Midbrain (tissue), 1 donor: ENCODE measurements at places on chromosomes 6 and 20.
A peak's percentile ranks its signal among the peaks of the same experiment; 100 is the strongest.

- no peak for DNase-seq
Measured at GRCh38 chr6:90818163-90818562, 231.3 kb upstream of the MAP3K7 start.

DNA sequence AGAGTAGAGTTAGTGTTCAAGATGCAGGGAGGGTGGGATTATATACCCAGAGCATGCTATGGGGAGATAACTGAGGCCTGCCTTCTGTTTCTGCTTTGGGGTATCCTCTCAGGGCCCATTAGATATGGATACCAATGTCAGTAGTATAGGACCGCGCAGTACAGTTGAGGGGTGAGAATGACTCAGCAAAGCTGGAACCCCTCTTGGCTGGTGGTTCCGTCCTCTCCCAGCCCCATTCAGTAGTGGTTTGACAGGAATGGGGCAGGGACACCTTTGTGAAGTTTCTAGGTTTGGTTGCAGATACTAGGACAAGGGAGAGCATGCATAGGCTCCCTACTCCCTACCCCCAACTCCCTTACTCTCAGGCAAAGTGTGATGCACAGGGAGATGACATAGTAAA is 47.8 kb downstream of the EIF2S2 start:
- DNase-seq = no peak

GRCh38 chr6:150866991-150867501 is 1.5 kb downstream of the MTHFD1L start:
- DNase-seq = no peak

DNA sequence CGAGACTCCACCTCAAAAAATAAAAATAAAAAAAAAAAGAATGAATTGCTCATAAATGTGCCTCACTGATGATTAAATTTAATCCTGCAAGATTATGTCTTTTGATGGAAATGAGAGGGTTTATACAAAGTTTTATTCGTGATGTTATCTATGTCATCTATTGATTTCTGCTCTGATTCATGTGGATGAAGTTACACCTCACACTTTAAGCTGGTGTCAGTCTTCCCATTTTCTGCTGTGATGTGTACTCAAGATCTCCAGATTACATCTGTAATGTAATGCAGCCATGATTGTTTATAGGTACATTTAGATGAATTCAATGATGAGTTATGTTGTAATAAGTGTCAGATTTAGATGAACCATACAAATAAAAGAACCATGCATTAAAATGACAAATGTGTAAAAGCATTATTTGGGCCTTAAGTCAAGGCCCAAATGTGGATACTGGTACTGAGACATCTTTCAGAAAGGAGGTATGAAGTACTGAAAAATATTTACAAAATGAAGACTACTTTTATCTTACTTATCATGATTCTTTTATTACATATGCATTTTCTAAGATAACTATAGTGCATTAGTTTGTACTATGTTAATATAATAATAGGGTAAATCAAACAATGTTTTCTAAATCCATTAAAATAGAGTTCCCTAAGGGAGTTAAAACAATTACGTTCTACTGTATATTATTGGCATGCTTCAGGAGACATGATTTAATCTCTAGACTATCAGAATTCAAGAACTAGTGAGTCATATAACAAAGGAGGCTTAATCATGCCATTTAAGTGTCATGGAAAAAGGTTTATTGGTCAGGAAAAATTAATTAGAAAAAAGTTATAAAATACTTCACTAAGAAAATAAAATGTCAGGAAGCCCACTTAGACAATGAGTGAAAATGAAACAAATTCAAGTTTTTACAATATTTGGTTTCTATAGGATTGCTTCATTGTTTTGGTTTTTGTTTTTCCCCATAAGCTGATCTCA is 34.5 kb downstream of the HCRTR2 start:
- DNase-seq = no peak

GRCh38 chr6:11092668-11093375 is 812 bp upstream of the SMIM13 start:
- no peak for DNase-seq

- no peak for DNase-seq
Measured at GRCh38 chr6:106829451-106829850, 145.1 kb downstream of the CD24 start.

GRCh38 chr20:2353231-2353630 is 27.5 kb upstream of the TGM6 start:
- DNase-seq = no peak

- DNase-seq = no peak
Measured at GRCh38 chr20:51969191-51969590, 166.9 kb upstream of the SALL4 start.

DNA sequence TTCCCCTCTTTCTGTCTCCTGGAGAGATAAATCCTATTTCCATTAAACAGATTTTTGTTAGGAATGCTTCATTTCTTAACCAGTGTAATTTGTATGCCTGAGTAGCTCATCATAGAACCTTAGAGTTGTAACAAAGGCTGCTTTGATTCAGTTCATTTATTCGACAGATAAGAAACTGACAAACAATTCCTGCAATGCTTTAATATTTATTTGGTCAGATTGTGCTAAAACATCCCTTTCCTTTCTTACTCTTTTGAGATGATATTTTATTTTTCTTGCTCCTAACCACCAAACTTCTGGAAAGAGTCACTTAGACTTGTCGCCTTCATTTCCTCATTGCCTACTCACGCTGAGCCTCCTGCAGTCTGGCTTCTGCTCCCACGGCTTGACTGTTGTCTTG is 89.0 kb upstream of the SUPT3H start:
- no peak for DNase-seq

- DNase-seq = no peak
Measured at GRCh38 chr20:9966966-9967365, 67.8 kb upstream of the ANKEF1 start.

- DNase-seq = no peak
Measured at GRCh38 chr6:157019115-157019641, 242.0 kb downstream of the ARID1B start.

GRCh38 chr20:19497064-19497463 is 261.0 kb upstream of the RIN2 start:
- no peak for DNase-seq

GRCh38 chr20:24966317-24967012 is 17.4 kb downstream of the CST7 start:
- no peak for DNase-seq

- DNase-seq = no peak
Measured at GRCh38 chr6:47230579-47230978, 79.1 kb downstream of the TNFRSF21 start.

- no peak for DNase-seq
Measured at GRCh38 chr6:116286773-116287358, 7.1 kb upstream of the TSPYL1 start.

DNA sequence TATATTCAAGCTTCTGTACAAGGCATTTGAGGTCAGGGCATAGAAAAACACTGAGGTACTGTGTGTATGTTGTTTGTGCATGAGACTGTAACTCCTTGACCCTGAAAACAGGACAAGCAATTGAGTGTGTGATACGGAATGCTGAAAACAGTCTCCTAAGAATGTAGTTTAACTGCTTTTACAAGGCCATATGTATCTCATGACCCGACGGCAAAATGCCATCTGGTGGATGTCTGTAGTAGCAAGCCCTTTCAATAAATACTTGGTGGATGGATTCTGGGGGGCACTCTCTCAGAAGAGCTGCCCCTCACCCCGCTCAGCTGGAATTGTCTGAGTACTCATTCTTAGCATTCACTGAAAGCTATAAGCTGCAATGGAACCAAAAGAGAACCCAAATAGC is 69.3 kb upstream of the EYS start:
- DNase-seq = no peak

DNA sequence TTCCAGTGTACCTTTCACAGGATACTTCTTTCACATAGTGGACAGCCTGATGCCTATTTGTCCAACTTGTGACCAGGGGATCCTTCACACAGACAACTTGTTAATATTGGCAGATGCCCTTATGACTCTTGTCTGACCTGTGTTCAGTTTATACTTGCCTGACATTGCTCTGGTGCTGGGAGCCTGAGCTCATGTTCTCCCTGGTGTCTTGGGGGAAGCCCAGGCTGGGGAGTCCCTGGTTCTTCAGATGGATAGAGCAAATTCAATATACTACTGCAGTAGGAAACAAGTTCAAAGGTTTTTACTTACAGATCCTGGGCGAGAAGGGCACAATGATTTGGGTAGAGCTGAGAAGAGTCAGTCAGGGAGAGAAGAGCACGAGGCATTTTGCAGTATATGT is 76.1 kb downstream of the NKAIN2 start:
- DNase-seq = no peak

- no peak for DNase-seq
Measured at GRCh38 chr6:166851911-166852310, 104.4 kb downstream of the RNASET2 start.

DNA sequence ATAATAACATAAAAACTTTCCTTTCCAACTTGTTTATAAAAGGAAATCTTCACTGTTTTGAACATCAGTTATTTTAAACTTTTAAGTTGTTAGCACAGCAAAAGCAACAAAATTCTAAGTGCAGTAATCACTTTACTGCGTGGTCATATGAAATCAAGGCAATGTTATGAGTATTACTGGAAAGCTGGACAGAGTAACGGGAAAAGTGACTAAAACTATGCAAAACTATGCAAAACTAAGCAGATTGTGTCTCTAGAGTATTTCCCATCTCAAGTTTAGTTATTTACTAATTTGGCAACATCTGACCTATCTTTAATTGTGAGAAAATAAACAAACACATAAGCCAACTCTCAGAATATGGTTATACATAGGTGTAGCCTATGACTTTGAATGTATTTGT is 10.9 kb upstream of the ANKEF1 start:
- DNase-seq = no peak

- peak; percentile 41 for DNase-seq
Measured at GRCh38 chr20:44651684-44652423, at the start of gene ADA. Gene ADA, minus strand, starts transcription at chr20:44651699. Its CDS starts 92 bp downstream, at chr20:44651607.

DNA sequence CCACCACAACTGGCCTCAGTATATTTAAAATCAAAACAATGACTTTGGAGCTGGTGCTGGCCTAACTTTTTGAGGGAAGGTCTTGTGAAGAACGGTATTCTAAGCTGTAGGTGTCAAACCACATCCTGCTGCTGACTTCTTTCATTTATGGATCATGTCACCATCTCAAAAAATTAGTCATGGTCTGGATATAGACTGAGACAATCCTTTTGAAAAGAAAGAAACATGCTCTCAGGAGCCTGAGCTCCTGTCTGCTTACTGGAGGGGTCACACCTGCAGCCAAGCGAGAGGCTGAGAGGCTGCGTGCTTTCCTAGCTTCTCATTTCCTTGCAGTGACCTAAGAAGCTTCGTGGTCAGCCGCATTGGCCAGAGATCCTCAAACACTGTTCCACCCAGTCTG is 55.2 kb downstream of the TIAM2 start:
- DNase-seq = no peak

GRCh38 chr6:37371154-37372083 is 17.6 kb downstream of the RNF8 start:
- no peak for DNase-seq

- no peak for DNase-seq
Measured at GRCh38 chr20:17961587-17961940, 7.0 kb downstream of the SNX5 start.

- DNase-seq = no peak
Measured at GRCh38 chr20:58192567-58192966, 35.9 kb downstream of the ANKRD60 start.

- DNase-seq = no peak
Measured at GRCh38 chr6:4349931-4350330, 214.6 kb upstream of the ECI2 start.

GRCh38 chr6:89244241-89244985 is 27.3 kb upstream of the GABRR1 start:
- DNase-seq = no peak

DNA sequence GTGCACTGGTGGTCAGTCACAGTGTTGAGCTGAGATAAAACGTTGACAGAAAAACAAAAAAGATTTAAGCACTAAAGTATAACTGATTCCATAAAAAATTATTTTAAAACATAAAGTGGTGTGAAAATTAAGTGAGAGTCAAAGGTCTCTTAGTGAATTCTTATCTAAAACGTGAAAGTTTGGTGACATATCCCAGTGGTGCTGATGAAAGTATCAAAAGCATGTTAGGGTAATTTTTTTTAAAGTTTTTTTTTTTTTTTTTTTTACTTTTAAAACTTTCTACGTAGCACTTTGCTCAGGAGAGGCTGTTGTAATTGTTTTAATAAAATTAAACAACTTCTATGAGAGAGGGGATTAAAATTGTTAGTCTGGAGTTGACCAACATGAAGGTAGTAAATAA is 65.6 kb upstream of the TMEM30A start:
- no peak for DNase-seq

DNA sequence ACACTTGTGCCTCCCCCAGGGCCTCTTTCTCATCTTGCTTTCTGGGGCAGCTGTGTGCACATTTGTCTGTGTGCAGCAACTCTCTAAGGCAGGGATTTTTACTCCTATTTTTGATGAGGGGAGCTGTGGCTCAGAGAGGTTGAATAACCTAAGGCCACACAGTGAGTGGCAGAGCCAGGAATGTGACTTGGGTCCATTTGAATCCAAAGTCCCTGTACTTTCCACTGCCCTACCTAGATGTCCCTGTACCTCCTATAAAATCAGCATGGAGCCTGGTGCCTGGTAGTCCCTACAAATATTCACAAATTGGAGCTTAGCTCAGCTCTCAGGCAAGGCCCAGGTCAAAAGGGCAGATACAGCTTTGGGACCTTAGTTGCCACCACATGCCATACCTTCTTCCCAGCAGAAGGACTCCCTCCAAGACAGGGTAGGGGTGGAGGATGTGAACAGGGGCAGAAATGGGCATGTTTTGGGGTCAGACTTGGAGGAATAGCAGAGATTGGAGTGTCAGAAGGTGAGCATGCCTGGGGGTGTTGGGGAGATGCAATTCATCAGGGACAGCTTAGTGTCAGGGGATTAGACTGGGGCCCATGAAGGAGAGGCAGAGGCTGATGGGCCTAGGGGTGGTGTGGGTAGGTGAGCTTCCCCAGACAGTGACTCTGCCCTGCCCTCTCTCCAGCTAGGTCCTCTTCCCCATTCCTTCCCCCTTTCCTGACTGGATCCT is 4.1 kb upstream of the VEGFA start:
- no peak for DNase-seq

DNA sequence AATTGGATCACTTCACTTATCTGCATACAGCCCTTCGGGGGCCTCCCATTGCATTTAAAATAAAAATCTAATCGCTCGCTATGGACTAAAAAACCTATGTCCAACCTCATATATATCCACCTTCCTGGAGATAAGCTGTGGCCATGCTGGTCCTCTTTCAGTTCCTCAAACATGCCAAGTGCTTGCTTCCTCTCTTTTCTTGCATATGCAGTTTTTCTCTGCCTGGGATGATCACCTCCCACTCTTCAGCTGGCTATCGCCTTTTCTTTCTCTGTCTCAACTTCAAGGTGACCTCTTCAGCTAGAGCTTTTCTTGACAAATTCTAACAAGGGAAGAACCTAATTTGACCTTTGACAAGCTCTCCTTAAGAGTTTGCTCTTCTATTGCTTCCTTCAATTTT is 5.6 kb upstream of the TFB1M start:
- no peak for DNase-seq
